M059J (cell line): ENCODE measurements at places on chromosomes 3 and 15. TPM values are rescaled to one million over a fixed set of nuclear protein-coding genes. Genes with fewer than 3 reads are reported as not detected.
A peak's percentile ranks its signal among the peaks of the same experiment; 100 is the strongest.

Gene TIMMDC1
- 94.8 and 141 TPM in 2 replicates for total RNA-seq

DNA sequence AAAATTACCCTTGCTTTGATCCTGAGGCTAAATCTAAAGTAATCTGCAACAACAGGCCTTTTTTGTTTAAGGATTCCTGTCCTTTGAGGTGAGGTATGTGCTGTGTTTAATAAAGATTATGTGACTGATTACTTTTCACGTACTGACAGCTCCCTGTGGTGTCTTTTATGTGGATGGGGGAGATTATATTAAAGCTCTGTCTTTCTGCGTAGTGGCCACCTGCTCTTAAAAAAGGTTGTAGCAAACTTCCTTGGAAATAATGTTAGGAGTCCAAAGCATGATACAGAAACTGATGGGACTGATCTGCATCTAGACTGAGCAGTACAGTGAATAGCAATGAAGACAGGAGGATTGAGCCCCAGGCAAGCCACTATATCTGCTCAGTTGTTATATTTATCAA lies 453.0 kb upstream of the GOLIM4 start:
- no peak for DNase-seq

DNA sequence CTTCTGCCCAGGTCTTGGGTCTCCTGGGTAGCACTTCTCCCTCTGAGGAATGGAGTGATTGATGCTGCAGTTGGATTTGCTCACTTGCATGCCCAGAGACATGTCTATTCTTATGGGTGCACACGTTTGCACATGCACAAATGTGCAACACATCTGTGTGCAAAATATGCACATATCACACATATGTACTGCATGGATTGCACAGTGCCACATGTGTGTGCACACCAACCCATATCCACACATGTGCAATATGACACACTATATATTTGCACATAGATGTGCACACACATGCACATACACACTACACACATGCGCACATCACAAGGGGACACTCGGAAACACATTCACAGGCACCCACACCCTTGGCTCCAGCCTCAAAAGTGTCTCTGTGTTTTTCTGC lies 671 bp upstream of the SEMA3B start:
- no peak for DNase-seq

Gene TEX9
- 3.0 and 4.3 TPM in 2 replicates for total RNA-seq

- no peak for DNase-seq
Measured at GRCh38 chr3:64195789-64196188, 29.5 kb downstream of the PRICKLE2 start.

DNA sequence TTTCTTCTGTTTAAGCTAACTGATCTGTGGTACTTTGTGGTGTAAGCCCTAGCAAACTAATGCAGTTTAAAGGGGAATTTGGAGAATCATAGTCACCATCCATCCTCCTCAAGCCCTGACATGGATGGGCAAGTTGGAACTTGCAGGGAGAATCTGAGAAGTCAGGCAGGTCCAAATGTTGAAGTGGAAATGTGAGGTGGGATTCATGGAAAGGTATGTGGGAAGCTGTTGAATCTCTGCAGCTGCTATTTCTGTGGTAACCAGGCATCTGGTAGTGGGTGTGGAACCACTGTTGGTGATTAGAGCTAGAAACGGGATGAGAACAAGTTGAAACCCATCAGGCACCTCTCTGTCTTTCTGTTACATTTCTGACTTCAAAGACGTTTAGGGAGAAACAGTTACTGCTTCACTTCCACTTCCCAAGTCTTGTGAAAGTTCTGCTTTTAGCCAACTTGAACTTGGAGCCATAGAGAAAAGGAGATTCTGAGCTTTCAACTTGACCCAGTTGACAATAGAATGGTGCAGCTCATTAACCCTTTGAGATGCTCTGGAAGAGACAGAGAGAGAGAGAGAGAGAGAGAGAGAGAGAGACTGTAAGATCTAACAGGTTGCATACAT lies 38.1 kb upstream of the NMNAT3 start:
- no peak for DNase-seq

Gene NCKIPSD
- 34.2 and 35.4 TPM in 2 replicates for total RNA-seq

Gene NECTIN3
- 66.6 and 76.6 TPM in 2 replicates for total RNA-seq

Gene CLDN18
- total RNA-seq, result not detected in 2 replicates

Gene KCNMB3
- total RNA-seq, result 0.52 and 1.1 TPM in 2 replicates

DNA sequence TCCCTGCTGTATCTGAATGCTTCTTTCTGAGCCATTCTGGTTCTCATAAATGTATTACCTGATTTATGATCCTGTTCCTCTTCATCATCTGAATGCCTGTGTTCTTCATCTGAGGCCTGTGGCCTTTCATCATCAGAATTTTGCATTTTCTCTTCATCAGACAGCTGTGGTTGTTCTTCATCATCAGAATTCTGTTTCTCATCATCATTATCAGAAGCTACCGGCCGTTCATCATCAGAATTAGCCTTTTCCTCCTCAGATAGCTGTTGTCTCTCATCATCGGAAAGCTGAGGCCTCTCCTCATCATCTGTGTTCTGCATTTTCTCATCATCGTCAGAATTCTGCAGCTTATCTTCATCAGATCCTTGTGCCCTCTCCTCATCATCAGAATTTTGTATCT lies 5.9 kb downstream of the LEO1 start:
- DNase-seq, result no peak

GRCh38 chr15:92025706-92026270 lies 172.3 kb downstream of the SLCO3A1 start:
- no peak for DNase-seq

DNA sequence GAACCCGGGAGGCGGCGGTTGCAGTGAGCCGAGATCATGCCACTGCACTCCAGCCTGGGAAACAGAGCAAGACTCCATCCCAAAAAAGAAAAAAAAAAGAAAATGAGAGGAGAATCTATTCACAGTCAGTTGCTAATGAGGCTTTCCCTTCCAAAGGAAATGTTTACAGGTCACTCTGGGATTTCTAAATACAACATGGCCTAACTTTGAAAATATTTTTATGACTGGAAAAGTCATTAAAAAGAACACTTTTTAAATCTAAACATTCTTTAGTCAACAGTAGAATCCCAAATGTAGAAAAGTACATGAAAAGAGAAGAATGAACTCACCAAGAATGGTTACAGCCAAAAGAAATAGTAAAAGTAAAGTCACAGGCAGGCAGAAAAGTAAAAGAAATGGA lies 78.6 kb downstream of the PLD1 start:
- no peak for DNase-seq

Gene FGD5
- total RNA-seq, result 0.05 TPM in 1 of 2 replicates, not detected in the other

Gene SPPL2A
- total RNA-seq, result 228 and 341 TPM in 2 replicates

GRCh38 chr3:169603661-169604060 lies 59.9 kb downstream of the MECOM start:
- no peak for DNase-seq

- DNase-seq, result no peak
Measured at GRCh38 chr3:46898321-46899150, 21.0 kb downstream of the PTH1R start.

- peak; percentile 37 for DNase-seq
Measured at GRCh38 chr3:174614036-174614435, 245.1 kb upstream of the NAALADL2 start.

GRCh38 chr3:69181592-69182211 lies 59.3 kb upstream of the LMOD3 start:
- peak; percentile 46 for DNase-seq

- no peak for DNase-seq
Measured at GRCh38 chr3:30629746-30630145, 23.3 kb downstream of the TGFBR2 start.

GRCh38 chr3:37290551-37290950 lies 116.2 kb upstream of the LRRFIP2 start:
- peak; percentile 25 for DNase-seq

- DNase-seq, result no peak
Measured at GRCh38 chr3:196082619-196082971, 705 bp upstream of the TFRC start.

GRCh38 chr15:79171320-79172031 lies 80.9 kb upstream of the RASGRF1 start:
- no peak for DNase-seq

- DNase-seq, result peak; percentile 89
Measured at GRCh38 chr3:126926684-126927400, 56.1 kb upstream of the PLXNA1 start.
